DMS153 (cell line): ENCODE measurements at places on chromosomes 1 and 21.

GRCh38 chr1:30687886-30688285 is 35.5 kb downstream of the MATN1 start:
- no peak for DNase-seq

DNA sequence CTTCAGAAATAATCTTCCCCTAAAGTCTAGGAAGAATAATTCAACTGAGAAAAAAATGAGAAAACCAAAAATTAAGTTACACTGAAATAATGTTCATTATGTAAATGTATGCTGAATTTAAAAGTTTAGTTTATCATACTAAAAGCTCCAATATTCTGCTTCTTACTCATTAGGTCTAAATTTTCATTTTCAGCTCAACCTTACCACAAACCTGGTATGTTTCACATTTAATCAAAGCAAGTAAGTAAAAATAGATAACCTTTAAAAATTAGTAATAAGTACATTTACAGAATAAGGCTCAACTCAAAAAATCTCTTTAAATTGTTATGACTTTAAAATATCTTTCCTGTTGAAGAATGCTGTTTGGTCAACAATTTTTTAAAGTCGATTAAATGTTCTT is 15.0 kb downstream of the BTG3 start:
- no peak for DNase-seq

DNA sequence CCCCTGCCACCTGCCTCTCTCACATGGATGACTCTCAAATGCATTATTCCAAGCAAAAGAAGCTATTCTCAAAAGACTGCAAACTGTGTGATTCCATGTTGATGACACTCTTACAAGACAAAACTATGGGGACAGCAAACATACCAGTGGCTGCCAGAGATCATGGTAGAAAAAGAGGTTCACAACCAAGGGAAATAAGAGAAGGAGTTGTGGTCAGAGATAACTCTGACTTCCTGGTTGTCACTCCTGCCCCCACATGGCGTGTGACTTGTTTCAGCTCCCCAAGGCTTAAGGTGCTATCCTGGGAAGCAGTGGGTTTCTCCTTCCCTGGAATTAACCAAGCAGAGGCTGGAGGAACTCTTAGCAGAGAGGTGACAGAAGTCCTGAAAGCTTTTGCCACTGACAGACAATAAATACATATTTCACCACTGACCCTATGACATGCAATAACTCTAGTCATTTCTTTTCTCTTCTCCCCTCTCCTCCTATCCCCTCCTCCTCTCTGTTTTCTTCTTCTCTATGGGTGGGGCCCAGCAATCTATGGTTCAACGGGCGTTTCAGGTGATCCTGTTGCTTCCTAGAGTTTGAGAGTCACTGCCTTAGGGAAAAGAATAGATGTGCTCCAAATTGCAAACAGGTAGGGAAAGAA is 185.1 kb downstream of the FCRL5 start:
- no peak for DNase-seq

- peak; percentile 53 for DNase-seq
These were observed 1.8 kb downstream of the FOXD3 start for GRCh38 chr1:63323865-63324778.

GRCh38 chr21:35511696-35512162 is 462.6 kb upstream of the RUNX1 start:
- DNase-seq, result no peak

GRCh38 chr1:25755475-25756125 is 44.4 kb upstream of the SELENON start:
- no peak for DNase-seq

DNA sequence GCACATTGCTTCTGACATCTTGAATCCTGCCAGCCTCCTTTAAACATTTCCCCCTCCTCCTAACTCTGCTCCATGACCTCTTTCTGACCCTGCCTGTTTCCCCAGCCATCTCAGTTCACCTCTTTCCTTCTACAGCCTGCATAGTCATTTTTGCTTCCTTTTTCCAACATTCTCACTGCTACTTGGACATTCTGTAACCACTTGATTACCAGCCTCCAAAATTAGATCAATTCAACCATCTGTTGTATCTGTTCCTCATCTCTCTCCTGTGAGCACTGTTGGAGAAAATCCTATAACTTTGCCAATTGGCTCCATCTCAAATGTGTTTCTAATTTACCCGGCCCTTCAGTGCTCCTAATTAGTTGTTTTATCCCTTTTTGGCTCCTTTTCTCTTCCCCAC is 27.5 kb upstream of the GPR88 start:
- no peak for DNase-seq

- no peak for DNase-seq
These were observed 593.5 kb downstream of the KIF26B start for GRCh38 chr1:245748240-245748639.
